HCT116 (cell line): ENCODE measurements at places on chromosomes 1 and 21.

- no peak for DNase-seq
Measured at GRCh38 chr1:151832318-151832980, 847 bp upstream of the RORC start.

- no peak for DNase-seq
Measured at GRCh38 chr1:147811751-147812150, 51.3 kb upstream of the GJA5 start.

DNA sequence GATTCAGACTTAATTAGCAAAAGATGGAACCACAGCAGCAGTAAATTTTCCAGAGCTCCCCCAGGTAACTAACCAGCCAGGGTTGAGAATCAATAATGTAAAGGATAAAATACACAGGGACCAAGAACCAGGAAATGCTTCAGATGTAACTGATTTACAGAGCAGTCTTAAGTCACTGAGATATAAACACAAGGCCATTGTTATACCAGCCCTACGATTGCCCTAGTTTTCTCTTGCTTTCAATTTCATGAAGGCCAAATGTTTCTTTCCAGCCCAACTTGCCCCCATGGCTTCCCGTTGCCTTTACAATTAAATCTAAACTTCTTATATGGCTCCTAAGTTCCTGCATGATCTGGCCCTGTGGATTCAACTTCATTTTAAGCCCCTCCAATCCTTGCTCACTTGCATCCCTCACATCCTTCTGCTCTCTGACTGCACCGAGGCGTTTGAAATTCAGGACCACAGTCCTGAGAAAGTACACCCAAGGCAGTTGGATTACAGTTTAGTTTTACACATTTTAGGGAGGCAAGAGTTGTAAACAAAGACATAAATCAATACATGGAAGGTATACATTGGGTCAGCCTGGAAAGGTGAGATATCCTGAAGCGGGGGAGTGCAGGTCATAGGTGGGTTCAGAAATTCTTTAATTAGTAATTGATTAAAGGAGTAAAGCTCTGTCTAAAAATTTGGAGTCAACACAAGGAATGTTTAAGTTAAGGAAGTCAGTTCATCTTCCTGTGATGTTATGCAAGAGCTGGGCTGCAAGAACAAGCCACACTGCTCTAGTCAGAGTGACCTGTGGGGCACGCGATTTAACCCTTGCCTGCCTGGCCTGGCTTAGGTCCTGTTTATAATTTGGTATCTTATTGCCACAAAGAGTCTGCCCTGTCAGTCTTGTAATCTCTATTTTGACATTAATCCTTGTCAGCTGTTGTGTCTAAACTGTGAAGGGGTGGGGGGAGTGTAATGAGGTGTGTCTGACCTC is 69.9 kb upstream of the COG2 start:
- DNase-seq: no peak

DNA sequence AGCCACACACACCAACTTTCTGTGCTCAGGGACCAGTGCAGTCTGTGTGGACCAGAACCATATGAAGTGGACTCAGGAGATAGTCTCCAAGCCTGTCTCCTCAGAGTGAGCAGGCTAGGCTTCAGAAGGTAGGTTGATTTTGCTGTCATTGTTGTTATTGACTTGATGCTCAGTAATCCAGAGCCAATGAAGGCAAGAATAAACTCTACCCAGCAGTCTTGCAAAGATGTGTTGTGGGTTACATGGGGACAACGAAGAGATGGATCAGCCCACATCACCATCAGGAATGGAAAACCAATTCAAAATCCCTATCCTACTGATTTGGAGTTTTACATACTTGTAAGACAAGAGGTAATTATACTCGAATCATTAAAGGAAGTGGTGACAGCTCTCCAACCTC is 37.4 kb downstream of the PHC2 start:
- DNase-seq: no peak

DNA sequence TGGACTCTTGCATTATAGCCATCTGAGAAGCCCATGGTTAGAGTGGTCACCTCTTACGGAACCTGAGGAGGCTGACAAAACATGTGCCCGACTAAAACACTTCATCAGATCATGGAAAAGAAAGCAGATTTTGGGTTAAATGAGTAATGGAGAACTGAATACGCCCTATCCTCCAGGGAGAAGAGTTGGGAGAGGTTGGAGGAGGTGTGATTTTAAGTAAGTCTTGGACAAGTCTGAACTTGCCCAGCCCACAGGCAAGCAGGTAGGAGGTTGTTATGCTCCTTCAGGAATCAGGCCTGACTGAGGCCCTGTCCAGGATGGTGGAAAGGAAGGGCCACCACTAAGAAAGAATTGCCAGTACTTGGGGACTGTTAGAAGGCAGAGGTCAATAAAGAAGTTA is 255.8 kb downstream of the TGFB2 start:
- no peak for DNase-seq

DNA sequence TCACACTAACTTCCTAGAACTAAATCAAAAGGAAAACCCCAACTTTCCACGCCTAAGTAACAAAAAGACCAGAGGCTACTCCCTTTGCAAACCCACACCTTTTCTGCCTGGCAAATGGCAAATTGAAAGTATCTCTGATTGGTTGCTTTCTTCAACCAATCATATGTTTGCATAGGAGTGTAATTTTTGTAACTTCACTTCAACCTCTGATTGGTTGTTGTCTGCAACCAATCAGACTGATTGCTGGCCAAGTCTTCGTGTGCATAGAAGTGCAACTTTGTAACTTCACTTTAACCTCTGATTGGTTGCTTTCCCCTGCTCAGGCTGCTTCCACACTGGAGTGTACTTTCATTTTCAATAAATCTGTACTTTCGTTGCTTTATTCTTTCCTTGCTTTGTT is 36.9 kb upstream of the PADI2 start:
- no peak for DNase-seq

- DNase-seq: no peak
Measured at GRCh38 chr1:81585371-81585770, 215.4 kb upstream of the ADGRL2 start.

GRCh38 chr1:55337801-55338447 is 122.8 kb upstream of the USP24 start:
- DNase-seq: peak; percentile 36

GRCh38 chr1:199948587-199949280 is 78.8 kb upstream of the NR5A2 start:
- DNase-seq: peak; percentile 39

DNA sequence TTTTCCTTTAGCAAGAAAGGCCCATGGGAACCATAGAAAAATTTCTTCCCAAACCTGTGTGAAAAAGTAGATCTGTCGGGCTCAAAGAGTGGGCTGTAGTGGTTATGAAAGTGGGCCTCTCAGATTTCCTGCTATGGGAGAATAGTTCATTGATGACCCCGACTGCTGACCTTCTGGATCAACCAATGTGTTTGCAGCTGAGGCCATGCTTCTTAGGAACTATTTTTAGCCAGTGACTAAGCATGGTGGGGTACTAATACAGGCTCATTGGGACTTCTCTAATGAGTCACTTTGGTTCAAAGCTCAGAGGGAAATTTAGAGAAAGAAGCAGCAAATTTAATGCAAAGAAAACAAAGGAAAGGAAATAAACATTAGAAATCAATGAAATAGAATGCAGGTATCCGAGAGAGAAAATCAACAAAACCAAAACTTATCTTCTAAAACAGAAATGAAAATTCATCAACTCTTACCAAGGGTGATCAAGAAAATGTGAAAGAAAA is 12.6 kb upstream of the PSMA5 start:
- peak; percentile 28 for DNase-seq

- DNase-seq: no peak
Measured at GRCh38 chr1:79792219-79792930, 785.8 kb upstream of the ADGRL4 start.

DNA sequence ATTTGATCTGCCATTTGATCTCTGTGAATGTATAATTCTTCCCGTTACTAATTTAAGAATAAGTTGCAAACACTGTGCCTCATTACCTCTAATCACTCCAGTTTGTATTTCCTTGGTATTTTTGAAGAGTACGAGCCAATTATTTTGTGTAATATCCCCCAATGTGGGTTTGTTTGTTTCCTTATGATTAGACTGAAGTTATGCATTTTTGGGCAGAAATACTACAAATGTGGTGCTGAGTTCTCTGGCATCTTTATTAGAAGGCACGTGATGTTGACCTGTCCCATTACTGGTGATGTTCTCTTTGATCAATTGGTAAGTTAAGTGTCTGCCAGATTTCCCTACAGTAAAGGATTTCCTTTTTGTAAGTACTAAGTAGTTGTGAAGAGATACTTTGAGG is 10.3 kb downstream of the MIXL1 start:
- no peak for DNase-seq

DNA sequence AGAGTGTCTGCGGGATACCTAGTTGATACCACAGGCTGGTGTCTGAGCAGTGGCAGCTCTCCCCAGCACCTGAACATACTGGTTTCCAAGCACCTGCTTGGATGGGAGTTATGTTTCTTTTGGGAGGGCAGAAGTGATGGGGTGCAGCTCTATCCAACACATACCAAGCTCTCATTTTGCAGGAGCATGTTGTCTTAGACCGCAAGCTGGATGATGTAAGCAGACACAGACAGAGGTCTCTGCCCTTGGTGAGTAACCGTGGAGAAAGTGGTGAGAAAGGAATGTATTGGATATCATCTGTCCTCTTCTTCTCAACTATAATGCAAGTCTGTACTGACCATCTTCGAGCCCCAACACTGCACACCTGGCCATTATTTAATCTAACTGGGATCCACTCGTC is 37.4 kb downstream of the ZNF496 start:
- no peak for DNase-seq

- no peak for DNase-seq
Measured at GRCh38 chr1:115594600-115594999, 47.2 kb upstream of the VANGL1 start.

DNA sequence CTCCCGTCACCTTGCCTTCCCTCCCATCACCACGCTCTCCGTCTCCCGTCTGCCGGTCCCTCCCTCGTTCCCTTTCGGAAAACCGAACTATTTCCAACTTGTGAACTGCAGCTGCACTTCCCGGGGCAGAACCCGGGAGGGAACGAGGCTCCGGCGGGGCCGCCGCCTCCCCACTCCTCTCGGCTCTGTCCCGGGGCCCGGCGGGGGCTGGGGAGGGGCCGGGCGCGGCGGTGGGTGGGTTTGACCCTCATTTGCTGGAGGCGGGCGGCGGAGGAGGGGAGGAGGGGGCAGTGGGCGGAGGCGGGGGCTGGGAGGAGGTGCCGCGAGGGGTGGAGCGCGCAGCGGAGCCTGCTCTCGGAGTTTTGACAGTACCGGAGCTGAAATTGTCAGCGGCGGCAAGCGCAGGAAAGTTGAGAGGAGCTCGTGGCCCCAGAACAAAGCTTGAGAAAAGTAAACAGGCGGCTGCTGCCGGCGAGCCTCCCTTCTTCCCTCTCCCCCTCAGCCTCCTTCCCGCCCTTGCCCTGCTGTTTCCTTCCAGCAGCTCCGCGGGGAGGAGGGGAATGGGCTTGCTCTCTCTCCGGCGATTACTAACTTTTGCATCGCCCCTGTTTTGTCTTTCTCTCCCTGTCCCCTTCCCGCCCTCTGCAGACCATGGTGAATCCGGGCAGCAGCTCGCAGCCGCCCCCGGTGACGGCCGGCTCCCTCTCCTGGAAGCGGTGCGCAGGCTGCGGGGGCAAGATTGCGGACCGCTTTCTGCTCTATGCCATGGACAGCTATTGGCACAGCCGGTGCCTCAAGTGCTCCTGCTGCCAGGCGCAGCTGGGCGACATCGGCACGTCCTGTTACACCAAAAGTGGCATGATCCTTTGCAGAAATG is 2.9 kb downstream of the LMO4 start:
- DNase-seq: peak; percentile 80

GRCh38 chr1:89523572-89524368 is 859 bp upstream of the LRRC8B start:
- DNase-seq: peak; percentile 40

DNA sequence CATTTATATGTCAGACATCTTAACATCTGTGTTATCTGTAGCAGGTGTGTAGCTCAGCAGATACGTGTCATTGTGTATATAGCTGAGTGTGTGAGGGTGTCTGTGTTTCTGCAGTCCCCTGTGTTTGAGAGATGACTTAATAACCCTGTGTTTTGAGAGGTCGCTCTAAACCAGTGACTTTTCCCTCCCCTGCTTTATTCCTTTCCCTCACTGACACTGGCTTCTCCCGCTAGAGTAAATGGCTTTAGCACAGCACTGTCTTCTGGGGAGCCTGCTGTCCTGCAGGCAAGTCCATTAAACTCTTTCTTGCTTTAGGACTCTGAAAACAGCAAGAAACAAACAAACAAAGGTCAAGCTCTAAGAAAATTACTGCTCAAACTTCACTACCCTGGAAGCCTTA is 53.0 kb downstream of the VANGL1 start:
- no peak for DNase-seq

DNA sequence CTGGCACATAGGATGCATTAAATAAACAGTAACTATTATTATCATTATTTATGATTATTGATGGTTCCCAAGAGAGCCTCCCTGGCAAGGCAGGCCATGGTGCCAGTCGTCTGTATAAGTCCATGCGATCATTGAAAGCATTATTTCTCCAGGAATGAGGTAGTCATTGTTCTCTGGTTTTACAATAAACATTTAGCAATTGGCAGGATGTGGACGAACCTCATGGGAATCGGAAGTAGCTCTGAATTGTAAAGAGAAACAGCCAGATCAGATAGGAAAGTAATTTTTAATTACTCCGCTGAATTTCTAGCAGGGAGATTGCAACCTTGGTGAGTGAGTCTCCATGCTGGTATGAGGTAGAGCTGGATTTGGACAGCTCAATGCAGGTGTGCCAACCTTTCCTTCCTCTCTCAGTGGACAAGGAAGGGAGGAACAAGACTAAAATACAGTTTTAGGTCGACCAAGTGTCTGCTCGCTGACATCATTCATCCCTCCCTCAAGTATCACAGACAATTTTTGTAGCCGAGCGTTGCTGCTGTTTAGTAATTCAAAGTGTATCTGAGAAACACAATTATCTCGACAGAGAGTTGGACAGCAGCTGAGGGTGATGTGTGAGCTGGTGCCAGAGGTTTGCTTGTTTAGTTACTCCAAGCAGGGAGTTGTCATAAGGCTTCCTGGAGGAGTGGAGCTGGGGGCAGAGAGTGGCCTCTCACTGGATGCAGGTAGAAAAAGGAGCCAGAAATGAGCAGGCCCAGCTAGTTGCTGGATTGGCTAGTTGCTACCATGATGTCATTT is 250.8 kb downstream of the KCNJ6 start:
- DNase-seq: no peak

DNA sequence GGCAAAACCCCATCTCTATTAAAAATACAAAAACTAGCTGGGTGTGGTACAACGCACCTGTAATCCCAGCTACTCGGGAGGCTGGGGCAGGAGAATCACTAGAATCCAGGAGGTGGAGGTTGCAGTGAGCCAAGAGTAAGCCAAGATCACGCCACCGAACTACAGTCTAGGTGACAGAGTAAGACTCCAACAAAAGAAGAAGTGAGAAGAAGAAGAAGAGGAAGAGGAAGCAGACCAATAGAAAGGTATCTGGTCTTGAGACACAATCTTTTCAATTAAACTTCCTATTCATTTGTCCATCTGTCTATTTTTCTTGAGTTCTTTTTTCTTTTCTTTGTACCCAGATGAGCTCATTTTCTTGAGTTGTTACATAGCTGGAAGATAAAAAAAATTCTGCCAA is 55.7 kb upstream of the ACADM start:
- no peak for DNase-seq

GRCh38 chr1:243956450-243956849 is 94.6 kb upstream of the ZBTB18 start:
- no peak for DNase-seq
